ENCODE measurements at places on chromosomes 1 and 21. TPM values are rescaled to one million over a fixed set of nuclear protein-coding genes. Genes with fewer than 3 reads are reported as not detected.

GRCh38 chr1:211487082-211487481, 4.9 kb downstream of the RD3 start:
- no peak for DNase-seq
- H3K36me3 ChIP-seq: no peaks in the 10 kb centered on the region
- H3K4me3 ChIP-seq: no peak overlapping the region
- H3K27ac ChIP-seq: no peak overlapping the region

Gene CREB3L4
- total RNA-seq: 4.5 TPM

DNA sequence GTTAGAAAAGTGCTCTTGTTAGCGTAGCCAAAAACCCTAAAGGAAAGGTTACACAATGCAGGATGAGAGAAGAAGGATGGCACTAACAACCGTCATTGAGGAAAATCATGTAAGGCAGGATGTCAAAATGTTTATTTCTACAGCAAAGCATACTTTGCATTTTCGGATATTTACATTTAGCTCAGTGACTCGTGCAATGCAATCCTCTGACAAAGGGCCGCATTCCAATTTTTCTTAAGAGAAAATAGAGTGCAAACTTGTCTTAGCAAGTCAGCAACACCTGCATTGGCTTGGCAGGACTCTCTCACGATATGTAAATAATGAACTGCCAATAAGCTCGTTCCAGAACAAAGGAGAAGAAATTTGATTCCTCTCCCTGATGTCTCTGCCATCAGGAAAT, 33.3 kb downstream of the TIAM1 start:
- no peaks in the 10 kb centered on the region for H3K36me3 ChIP-seq
- no peaks in the 10 kb centered on the region for H3K4me1 ChIP-seq
- no peak overlapping the region for H3K27ac ChIP-seq
- H3K27me3 ChIP-seq: no peaks in the 10 kb centered on the region
- no peak overlapping the region for H3K4me3 ChIP-seq
- DNase-seq: no peak

Gene SETSIP
- total RNA-seq: not detected

DNA sequence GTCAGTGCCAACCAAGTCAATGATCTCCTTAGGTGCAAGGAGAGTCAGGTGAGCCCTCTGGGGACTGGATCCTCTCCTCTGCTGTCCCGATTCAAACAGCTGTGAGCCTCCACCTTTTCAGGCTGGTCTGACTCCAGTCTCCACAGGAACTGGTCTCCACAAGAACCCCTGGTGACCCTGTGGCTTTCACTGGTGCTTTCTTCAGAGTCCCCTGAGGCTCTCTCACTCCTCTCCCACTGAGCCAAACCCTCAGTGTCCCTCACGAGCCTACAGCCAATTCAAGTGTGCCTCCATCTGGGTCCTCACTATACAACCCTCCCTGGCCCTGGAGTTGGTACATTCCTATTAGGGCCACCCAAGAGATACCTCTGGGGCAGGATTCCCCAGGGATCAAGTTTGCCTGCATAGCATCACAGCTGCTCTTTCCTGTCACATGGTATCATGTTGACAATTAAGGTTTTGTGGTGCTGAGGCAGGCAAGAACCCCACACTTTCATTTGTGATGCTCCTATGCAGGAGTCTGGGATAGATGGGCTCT, 5.2 kb upstream of the NGF start:
- H3K4me1 ChIP-seq: no peaks in the 10 kb centered on the region
- DNase-seq: no peak
- H3K36me3 ChIP-seq: no peaks in the 10 kb centered on the region
- H3K27ac ChIP-seq: no peak overlapping the region
- H3K4me3 ChIP-seq: no peak overlapping the region
- no peaks in the 10 kb centered on the region for H3K27me3 ChIP-seq

- no peaks in the 10 kb centered on the region for H3K36me3 ChIP-seq
- H3K27me3 ChIP-seq: no peaks in the 10 kb centered on the region
- no peak overlapping the region for H3K27ac ChIP-seq
- no peak overlapping the region for H3K4me3 ChIP-seq
These were observed 652.4 kb downstream of the PLPP3 start for GRCh38 chr1:55926906-55927471.

- H3K27me3 ChIP-seq: peaks cover 13% of the 10 kb centered on the region
- no peak overlapping the region for H3K4me3 ChIP-seq
- H3K4me1 ChIP-seq: no peaks in the 10 kb centered on the region
- H3K36me3 ChIP-seq: no peaks in the 10 kb centered on the region
These were observed 2.9 kb downstream of the TTC22 start for GRCh38 chr1:54798206-54798605.

DNA sequence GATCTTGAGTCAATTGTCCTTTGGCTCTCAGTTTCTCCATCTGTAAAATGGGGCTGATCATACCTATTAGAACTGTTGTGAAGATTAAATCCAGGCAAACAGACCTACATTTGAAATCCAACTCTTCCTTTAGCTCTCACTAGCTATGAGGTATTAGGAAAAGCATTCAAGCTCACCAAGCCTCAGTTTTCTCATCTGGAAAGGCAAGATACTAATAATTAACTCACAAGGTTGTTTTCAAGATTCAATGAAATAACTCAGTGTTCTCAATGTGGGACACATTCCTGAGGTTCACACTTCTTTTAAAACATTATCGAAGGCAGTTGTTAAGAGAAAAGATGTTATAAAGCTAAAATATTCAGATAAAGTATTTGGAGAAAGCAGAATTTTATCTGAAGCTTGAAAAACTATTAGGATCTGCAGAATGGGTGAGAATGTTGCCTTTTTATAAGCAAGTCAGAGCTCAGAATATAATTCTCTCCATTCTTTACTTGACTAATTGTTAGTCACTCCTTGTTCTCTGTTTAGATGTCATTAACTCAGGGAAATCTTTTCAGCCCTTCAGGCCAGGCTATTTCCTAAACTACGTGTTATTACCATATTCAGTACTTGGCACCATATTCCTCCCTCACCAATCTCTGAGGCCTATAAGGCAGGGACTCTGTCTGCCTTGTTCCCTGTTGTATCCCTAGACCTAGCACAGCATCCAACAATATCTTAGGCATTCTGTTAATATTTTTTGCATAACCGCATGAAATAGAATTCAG, 72.0 kb upstream of the VAV3 start:
- H3K36me3 ChIP-seq: no peaks in the 10 kb centered on the region
- H3K27me3 ChIP-seq: no peaks in the 10 kb centered on the region
- no peak overlapping the region for H3K27ac ChIP-seq
- H3K4me3 ChIP-seq: no peak overlapping the region
- no peak for DNase-seq
- no peaks in the 10 kb centered on the region for H3K4me1 ChIP-seq

Gene ATP6V0B
- total RNA-seq: 242 TPM

- H3K4me3 ChIP-seq: no peak overlapping the region
- no peak overlapping the region for H3K27ac ChIP-seq
- H3K36me3 ChIP-seq: no peaks in the 10 kb centered on the region
- no peak for DNase-seq
These were observed 3.8 kb upstream of the TGFB2 start for GRCh38 chr1:218341325-218341724.

DNA sequence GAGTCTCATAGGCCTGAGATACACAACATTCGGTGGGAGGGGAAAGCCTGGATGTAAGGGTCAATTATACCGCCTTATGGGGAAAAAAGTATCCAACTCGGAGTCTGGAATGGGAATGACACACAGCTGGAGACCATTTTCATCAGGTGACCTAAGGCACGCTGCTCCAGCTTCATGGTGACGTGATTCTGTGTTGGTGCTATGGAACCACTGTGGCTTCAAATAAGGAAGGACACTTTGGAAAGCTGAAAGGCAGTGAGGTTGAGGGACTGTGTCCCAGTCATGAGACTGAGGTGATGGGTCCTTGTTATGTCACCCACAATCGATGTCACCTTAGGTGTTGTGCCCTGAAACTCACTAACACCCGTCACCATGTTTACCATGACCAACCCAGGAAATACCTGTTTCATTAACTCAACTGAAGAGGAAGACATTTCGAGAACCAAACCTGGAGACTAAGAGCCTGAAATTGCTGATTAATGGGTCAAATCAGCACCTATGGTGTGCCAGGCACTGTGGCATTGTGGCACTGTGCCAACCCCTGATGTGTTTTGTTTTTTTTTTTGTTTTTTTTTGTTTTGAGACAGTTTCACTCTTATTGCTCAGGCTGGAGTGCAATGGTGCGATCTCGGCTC, 54.5 kb downstream of the IRF2BP2 start:
- no peak overlapping the region for H3K27ac ChIP-seq
- no peak for DNase-seq
- no peak overlapping the region for H3K4me3 ChIP-seq
- H3K4me1 ChIP-seq: peaks cover 6% of the 10 kb centered on the region

Gene KCNJ6
- not detected for total RNA-seq

- H3K4me1 ChIP-seq: no peaks in the 10 kb centered on the region
- H3K27ac ChIP-seq: no peak overlapping the region
- H3K4me3 ChIP-seq: no peak overlapping the region
- H3K36me3 ChIP-seq: no peaks in the 10 kb centered on the region
These were observed 84.3 kb downstream of the WDR64 start for GRCh38 chr1:241736387-241736786.

Gene GCSAML
- not detected for total RNA-seq

Gene FAM72D
- not detected for total RNA-seq

GRCh38 chr1:181152892-181153633, 64.6 kb downstream of the IER5 start:
- peak; percentile 94 for DNase-seq
- peaks cover 55% of the 10 kb centered on the region for H3K4me1 ChIP-seq
- H3K36me3 ChIP-seq: no peaks in the 10 kb centered on the region
- peak overlapping the region; percentile 99 for H3K27ac ChIP-seq
- H3K4me3 ChIP-seq: no peak overlapping the region

GRCh38 chr1:234507089-234507488, 28.1 kb upstream of the TARBP1 start:
- H3K27ac ChIP-seq: no peak overlapping the region
- no peak for DNase-seq
- no peak overlapping the region for H3K4me3 ChIP-seq
- H3K36me3 ChIP-seq: no peaks in the 10 kb centered on the region
- H3K4me1 ChIP-seq: no peaks in the 10 kb centered on the region

Gene LCE1F
- total RNA-seq: not detected

Gene TEDDM1
- not detected for total RNA-seq

DNA sequence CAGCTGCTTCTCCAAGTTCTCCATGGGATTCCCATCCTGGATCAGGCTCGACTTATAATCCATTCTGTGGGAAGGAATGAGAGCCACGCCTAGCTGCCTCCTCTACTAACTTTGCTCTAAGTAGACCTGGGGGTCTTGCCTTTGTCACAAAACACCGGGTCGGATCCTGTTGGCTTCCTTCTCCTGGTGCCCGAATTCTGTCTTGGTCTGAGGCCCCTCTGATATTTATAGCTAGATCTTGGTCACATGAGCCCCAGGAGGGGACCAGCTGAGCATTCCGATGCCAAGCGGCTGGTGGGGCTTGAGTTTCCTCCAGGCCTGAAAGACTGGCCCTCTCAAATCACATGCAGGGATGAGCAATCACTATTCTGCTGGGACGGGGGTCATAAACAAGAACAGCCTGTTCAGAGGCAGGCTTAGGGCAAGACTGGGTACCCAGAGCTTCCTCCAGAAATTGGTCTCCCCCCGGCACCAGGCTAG, at the start of gene TRIM63:
TRIM63 (minus strand) TSS at position 199 of the 480 bp plus-strand sequence; CDS start at position 63, 136 bp downstream.
- H3K4me1 ChIP-seq: peaks cover 24% of the 10 kb centered on the region
- peak within 1 kb of the TSS; percentile 65 for H3K4me3 ChIP-seq
- no peaks in the 10 kb centered on the region for H3K27me3 ChIP-seq
- H3K27ac ChIP-seq: peak within 1 kb of the TSS; percentile 92

Gene CNIH3
- total RNA-seq: 0.95 TPM
